ENCODE measurements at places on chromosomes 1 and 21.

- H3K4me3 ChIP-seq = no peak overlapping the region
- DNase-seq = no peak
- peaks cover 57% of the 10 kb centered on the region for H3K36me3 ChIP-seq
- no peaks in the 10 kb centered on the region for H3K27me3 ChIP-seq
- peak overlapping the region; percentile 95 for H3K27ac ChIP-seq
- H3K4me1 ChIP-seq = peaks cover 61% of the 10 kb centered on the region
These were observed 8.7 kb downstream of the SH3BP5L start for GRCh38 chr1:248817065-248817464.

DNA sequence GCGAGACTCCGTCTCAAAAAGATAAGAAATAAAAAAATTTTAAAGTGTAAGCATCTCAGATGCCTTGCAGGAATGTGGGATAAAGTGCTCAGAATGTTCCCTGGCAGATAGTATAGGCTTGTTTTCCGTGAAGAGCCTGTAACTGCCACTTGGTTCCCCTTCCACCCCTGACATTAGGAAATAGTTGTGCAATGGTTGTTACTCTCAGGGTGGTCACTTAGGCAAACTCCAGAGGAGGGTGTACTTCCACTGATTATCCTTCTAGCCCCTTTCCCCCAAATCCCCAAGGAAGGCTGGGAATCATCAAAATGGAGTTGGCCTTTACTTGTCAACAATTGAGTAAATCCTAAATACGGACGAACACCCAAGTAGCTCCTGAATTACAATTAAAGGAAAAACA lies 10.4 kb downstream of the RPL11 start:
- H3K36me3 ChIP-seq = peaks cover 41% of the 10 kb centered on the region
- H3K27ac ChIP-seq = no peak overlapping the region
- H3K27me3 ChIP-seq = no peaks in the 10 kb centered on the region
- peaks cover 25% of the 10 kb centered on the region for H3K4me1 ChIP-seq

DNA sequence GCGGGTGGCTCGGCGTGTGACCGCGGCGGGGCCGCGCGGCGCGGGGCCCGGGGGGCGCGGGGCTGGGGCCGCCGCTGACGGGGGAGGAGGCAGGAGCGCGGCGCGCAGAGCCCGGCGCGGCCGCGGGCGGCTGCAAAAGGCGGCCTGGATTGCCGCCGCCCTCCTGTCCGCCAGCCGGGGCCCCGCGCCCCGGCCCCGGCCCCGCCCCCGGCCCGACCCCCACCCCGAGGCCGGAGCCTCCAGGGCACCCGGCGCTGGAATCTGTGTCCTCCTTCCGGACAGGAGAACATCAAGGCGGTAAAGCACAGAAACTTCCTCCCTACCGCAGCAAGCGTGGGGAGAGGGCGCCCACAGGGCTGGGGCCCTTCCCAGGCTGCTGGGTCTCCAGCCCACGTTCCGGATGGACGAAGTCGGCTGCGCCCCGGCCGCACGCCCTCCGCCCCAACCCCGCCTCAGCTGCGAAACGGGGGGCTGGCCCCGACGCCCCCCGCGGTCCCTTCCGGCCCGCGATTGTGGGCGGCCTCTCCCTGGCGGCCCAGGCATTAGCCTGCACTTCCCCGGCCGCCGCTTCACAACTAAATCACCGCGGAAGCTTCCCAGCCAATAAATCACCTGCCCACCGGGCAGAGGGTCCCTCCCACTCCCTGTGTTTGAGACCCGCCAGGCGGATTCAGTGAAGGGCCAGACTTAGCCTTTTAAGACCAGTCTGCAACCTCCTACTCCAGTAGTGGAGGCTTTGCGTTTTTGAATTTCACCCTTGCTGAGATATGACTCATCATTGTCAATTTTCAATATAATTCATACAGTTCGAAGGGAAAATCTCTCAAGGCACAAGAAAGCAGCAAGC lies 106.0 kb downstream of the SLC45A1 start:
- peak overlapping the region; percentile 84 for H3K4me3 ChIP-seq
- peaks cover 21% of the 10 kb centered on the region for H3K36me3 ChIP-seq
- peak overlapping the region; percentile 97 for H3K27ac ChIP-seq
- no peaks in the 10 kb centered on the region for H3K27me3 ChIP-seq
- peaks cover 44% of the 10 kb centered on the region for H3K4me1 ChIP-seq

DNA sequence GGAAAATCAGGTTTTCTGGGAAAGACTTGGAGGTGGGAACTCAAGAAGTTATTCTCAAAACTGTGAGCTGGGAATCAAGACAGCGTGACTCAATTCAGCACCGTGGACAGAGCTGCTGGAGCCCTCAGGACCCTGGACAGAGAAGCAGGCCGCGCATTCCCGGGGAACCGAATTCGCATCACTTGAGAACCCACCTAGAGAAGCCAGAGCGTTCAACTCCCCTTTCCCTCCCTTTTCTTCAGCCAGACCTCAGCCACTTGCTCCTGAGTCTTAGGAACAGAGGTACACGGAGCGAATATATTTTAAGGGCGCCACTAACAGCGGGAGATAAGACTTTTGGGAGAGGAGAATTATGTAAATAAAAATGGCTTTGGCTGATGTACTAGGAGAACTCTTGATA lies 2.0 kb upstream of the LIN28A start:
- DNase-seq = peak; percentile 79
- no peaks in the 10 kb centered on the region for H3K36me3 ChIP-seq
- H3K27ac ChIP-seq = no peak overlapping the region
- peak overlapping the region; percentile 32 for H3K4me3 ChIP-seq

- H3K4me1 ChIP-seq = peaks cover 6% of the 10 kb centered on the region
- H3K27ac ChIP-seq = no peak overlapping the region
- no peak for DNase-seq
- H3K36me3 ChIP-seq = no peaks in the 10 kb centered on the region
- H3K27me3 ChIP-seq = peaks cover 8% of the 10 kb centered on the region
These were observed 170.8 kb downstream of the S1PR1 start for GRCh38 chr1:101407505-101408211.

Measured in activated CD4-positive, alpha-beta T cell treated with anti-CD3 and anti-CD28 coated beads, Interleukin-2, amount 10 ng/mL, durations not matched to agents 7 days and 5 days (primary cell).